ENCODE measurements at places on chromosomes 16 and 17. TPM values are rescaled to one million over a fixed set of nuclear protein-coding genes. Genes with fewer than 3 reads are reported as not detected.

CLEC18C gene
- polyA plus RNA-seq, result not detected

CFAP20 gene
- polyA plus RNA-seq, result 45.6 TPM

RAB37 gene
- 0.12 TPM for polyA plus RNA-seq

KRT24 gene
- polyA plus RNA-seq, result not detected

MRTFB gene
- polyA plus RNA-seq, result 6.2 TPM

CCL16 gene
- polyA plus RNA-seq, result not detected

ANKRD40CL gene
- not detected for polyA plus RNA-seq

SPNS2 gene
- polyA plus RNA-seq, result not detected

TBC1D3C gene
- polyA plus RNA-seq, result not detected

ADAD2 gene
- polyA plus RNA-seq, result not detected

TERB1 gene
- polyA plus RNA-seq, result 0.07 TPM

GGA3 gene
- 27.6 TPM for polyA plus RNA-seq

OR1A1 gene
- not detected for polyA plus RNA-seq

MMD gene
- 5.8 TPM for polyA plus RNA-seq

SGF29 gene
- 2.5 TPM for polyA plus RNA-seq

TBX6 gene
- polyA plus RNA-seq, result 0.04 TPM

LYRM9 gene
- polyA plus RNA-seq, result 6.5 TPM

NTN3 gene
- 0.09 TPM for polyA plus RNA-seq

PRSS21 gene
- not detected for polyA plus RNA-seq

MARF1 gene
- polyA plus RNA-seq, result 25.2 TPM

FBXW10B gene
- polyA plus RNA-seq, result 1.3 TPM

ETV4 gene
- polyA plus RNA-seq, result 4.2 TPM

CES3 gene
- polyA plus RNA-seq, result 0.07 TPM

ABCC12 gene
- polyA plus RNA-seq, result not detected

PPM1E gene
- polyA plus RNA-seq, result 0.04 TPM

CRYM gene
- not detected for polyA plus RNA-seq

TBC1D3 gene
- polyA plus RNA-seq, result not detected

CDH11 gene
- polyA plus RNA-seq, result 498 TPM

SEPTIN12 gene
- not detected for polyA plus RNA-seq

SKAP1 gene
- polyA plus RNA-seq, result not detected

SYCE1L gene
- polyA plus RNA-seq, result 0.44 TPM
